ENCODE measurements at places on chromosomes 11 and 22.

GRCh38 chr22:45784357-45785277, 113.0 kb downstream of the ATXN10 start:
- DNase-seq: no peak

GRCh38 chr11:57674251-57674650, 6.3 kb downstream of the ZDHHC5 start:
- DNase-seq: no peak

- no peak for DNase-seq
Measured at GRCh38 chr22:46429325-46429853, 93.9 kb downstream of the TRMU start.

- DNase-seq: no peak
Measured at GRCh38 chr11:105368711-105369110, 229.1 kb upstream of the CARD18 start.

DNA sequence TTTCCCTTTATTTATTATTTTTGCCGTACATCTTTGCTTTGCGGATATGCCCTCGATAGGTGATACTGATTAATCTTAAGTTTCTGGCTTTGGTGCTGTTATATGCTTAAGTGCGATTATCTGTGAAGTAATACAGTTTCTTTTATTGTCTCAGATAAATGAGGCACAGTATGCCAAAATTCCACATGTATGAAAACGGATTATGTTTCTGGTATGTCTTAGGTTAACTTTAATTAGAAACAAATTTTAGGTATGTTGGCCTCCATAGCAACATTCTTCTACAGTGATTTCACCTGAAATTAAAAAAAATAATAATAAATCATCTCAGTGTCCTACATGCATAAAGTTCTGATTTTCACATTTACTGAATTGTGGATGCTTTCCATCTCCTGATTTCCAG, 119.2 kb downstream of the ARHGAP42 start:
- DNase-seq: no peak

GRCh38 chr11:78192911-78193351, 4.2 kb downstream of the USP35 start:
- no peak for DNase-seq

- no peak for DNase-seq
Measured at GRCh38 chr22:42994917-42995562, 19.9 kb downstream of the PACSIN2 start.

GRCh38 chr11:76794371-76795289, 11.5 kb downstream of the TSKU start:
- DNase-seq: no peak

GRCh38 chr11:88596786-88597185, 259.2 kb upstream of the CTSC start:
- DNase-seq: no peak

- no peak for DNase-seq
Measured at GRCh38 chr11:125182573-125182972, 18.0 kb downstream of the PKNOX2 start.

DNA sequence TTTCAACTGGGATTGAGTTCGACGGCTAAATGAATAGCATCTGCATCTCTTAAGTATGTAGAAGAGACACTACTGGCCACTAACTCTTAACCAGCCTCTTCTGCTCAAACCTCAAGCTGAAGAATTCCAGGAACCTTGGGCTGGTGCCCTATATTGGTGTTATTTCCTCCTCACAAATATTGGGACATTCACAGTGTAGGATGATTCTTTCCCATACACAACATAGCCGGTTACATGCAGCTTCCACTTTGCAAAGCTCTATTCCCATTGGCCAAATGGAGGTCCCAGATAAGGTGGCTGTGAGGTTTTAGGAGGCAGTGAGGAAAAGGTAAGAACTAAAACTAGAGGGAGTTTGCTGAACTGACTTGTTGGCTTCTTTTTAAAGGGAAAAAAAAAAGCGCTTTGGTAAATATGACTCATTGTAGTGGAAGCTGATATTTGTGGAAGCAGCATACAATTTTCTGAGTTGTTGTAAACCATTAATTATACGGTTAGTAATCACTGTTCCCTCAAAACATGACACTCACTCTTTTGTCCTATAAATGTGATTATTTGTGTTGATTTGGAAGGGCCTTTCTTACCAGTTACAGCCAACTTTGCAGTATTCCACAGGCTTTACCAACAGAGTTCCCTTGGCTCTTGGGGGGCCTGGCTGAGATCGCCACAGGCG, 17.6 kb downstream of the C22orf31 start:
- DNase-seq: no peak

- DNase-seq: no peak
Measured at GRCh38 chr11:47791774-47792430, 24.8 kb upstream of the FNBP4 start.

DNA sequence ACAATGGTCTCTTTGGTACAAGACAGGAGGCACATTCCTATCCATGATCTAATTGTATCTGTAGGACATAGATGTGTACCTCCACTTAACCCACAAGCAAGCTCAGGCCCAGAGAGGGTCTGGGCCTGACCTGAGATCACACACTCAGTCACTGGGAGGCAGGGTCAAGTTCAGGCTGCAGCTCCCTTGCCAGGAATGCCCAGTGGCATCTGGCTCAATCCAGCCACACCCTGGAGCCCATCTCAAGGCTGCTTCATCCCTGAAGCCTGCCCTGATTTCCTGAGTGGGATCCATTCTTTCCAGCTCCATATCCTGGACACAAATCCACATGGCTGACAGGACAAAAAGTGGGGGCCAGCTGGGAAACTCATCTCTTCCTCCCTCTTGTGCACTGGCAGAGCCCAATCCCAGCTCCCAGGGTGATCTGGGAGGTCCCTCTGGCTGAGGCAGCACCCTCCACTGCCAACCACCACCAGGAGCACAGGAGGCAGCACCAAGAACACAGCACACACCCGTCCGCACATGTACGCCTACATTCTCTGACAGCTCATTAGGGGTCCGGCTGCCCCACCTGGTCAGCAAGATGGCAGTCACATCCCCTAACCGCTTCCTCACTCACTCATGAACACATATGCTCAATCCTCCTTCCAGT, 39.2 kb upstream of the KLHL35 start:
- no peak for DNase-seq

DNA sequence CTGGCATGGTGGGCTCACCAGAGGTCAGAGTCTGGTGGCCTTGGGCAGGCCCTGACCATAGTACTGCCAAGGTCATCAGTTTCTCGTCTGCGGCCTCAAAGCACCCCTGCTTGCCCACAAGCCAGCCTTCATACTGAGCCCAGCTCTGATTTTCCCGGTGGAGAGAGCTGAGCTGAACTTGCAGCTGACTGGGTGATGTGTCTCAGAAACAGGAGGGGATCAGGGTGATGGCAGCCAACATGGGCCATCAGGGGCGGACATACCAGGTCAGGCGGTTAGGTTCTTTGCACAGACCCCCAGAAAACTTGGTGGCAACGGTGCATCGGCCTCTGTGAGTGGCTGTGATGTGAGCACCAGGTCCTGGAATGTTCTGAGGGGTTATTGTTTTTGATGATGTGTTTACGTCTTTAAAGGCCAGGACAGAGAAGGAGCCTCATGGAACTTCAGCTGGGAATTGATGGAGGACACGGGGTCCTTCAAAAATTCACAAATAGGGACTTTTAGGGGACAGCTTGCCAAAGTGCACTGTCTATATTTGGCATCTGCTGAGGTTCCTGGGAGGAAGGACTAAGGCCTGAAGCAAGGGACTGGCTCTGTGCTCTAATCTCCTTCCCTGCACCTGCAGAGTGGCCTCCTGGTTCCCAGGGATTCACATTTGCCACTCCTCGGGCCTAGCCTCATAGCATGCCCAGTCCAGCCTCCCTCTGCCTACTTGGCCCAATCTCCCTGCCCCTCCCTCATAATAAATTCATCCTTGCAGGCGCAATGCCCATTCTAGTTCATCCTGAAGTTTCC, 131.2 kb downstream of the OSBP2 start:
- DNase-seq: no peak

GRCh38 chr11:104546501-104546900, 351.8 kb downstream of the CASP12 start:
- no peak for DNase-seq

GRCh38 chr22:30186041-30186440, 60.5 kb downstream of the LIF start:
- no peak for DNase-seq

- no peak for DNase-seq
Measured at GRCh38 chr11:70074746-70075145, 3.4 kb upstream of the ANO1 start.

DNA sequence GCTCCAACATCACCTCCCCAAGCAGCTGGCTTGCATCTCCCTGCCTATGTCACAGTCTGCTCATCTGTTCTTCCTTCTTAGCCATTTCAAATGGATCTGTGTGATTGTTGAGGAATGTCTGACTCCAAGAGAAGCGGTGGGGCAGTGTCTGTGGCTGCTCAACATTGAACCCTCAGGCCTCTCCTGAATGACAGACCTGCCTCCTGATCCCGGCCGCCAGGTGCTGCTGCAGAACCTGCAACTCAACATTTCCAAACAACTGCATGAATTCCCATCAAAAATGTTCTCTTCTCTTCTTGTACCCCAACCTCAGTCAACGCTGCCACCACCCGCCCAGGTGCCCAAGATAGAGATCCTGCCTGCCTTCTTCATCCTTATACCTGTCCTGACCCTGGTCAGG, 132.5 kb downstream of the FBXO7 start:
- DNase-seq: no peak

DNA sequence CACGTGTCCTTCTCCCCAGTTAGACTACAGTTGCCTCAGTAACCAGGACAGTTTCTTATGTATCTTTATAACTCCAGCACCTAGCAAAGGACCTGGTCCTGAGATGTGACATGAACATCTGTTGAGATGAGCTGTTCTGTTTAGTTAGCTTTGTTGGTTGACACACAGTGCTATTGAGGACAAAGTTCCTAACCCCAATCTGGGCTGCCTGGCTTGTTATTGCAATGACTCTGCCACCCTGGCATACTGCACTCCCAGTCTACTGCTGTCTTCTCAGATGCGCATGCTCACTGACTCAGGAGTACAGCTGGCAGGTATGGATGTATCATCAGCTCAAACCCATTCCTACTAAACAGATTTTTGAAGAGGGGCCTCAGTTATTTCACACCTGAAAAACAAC, 7.4 kb downstream of the DESI1 start:
- DNase-seq: no peak

- DNase-seq: no peak
Measured at GRCh38 chr22:50605613-50606074, 5.1 kb downstream of the MAPK8IP2 start.

GRCh38 chr11:113001709-113002108, 40.5 kb downstream of the NCAM1 start:
- no peak for DNase-seq

DNA sequence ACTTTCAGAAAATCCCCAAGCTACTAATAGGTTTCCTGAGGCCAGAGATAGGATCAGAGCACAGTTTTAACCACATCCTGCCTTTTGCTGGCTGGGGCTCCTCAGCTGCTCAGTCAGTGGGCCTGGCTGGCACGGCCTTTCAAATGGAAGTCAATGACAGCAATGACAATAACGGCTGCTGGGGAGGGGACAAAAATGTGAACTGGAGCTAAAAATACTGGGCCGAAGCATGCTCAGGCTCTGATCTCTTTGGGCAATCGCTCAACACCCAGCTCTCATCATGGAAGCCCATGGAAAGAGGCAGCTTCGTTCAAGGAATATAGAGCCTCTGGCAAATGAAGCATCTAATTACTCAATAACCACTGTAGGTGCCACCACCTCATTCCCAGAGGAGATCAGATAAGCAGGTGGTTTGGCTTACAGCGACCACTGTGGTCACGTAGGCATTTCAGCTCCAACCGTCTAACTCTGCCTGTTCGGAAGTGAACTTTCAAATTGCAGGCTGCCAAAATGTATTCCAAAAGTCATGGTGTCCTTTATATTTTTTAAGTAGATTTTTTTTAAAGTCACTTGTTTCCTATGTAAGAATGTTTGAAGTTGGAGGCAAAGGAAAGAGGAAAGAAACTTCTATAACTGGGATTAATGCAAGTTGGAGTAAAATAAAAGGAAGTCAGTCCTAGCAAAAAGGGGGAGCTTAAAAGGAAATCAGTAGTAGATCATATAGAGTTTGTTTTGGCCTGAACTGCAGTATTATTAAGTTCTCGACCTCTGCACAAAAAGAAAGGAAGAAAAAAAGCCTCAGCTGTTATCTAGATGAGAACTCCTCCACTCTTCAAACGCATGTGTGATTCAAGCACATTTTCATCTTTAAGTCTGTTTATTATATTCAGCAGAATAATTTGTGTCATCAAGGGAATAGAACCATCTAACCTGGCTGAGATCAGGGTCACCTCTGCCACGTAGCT, 14.1 kb downstream of the WT1 start:
- no peak for DNase-seq

GRCh38 chr11:126475014-126475991, 119.8 kb downstream of the ST3GAL4 start:
- no peak for DNase-seq

DNA sequence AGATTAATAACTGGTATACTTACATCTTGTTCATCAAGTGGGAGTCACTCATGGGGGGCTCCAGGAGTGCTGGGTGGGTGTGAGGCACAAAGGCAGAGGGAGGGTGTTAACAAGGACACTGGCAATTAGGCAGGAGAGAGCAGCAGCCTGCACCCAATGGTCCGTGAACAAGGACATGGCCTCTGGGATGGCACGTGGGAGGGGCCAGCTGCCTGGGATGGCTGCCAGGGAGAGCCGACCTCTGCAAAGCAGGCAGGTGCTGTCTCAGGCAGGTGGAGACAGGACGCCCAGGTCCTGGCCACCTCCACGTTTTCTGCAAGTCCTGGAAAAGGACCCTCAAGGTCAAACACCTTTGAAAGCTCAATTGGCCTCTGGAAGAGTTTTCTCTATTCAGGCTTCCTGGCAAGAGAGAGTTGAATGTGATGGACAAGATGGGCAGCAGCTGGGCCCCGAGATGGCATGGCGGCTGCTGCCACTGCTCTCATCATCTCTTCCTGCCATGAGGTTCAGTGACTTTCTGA, 257.1 kb downstream of the BUD13 start:
- DNase-seq: no peak

GRCh38 chr22:30202531-30203006, 44.0 kb downstream of the LIF start:
- DNase-seq: no peak

DNA sequence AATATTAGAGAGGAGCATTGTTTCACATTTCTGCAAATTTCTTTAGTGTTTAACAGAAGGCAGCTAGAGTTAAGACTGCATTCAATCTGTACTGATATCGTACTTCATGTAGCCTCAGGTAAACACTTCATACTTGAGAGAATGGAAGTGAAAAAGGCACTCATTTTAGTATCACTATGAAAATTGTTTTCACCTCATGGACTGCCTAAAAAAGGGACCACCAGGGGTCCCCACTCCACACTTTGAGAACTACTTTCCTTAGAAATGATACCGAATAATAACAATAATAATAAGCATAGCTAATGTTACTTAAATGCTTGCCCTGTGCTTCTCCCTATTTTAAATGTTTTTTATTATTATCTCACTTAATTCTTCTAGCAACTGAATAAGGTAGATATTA, 95.1 kb downstream of the BLID start:
- DNase-seq: no peak

All from T-cell (primary cell).